ENCODE measurements at places on chromosomes 13 and 19. TPM values are rescaled to one million over a fixed set of nuclear protein-coding genes. Genes with fewer than 3 reads are reported as not detected.

DNA sequence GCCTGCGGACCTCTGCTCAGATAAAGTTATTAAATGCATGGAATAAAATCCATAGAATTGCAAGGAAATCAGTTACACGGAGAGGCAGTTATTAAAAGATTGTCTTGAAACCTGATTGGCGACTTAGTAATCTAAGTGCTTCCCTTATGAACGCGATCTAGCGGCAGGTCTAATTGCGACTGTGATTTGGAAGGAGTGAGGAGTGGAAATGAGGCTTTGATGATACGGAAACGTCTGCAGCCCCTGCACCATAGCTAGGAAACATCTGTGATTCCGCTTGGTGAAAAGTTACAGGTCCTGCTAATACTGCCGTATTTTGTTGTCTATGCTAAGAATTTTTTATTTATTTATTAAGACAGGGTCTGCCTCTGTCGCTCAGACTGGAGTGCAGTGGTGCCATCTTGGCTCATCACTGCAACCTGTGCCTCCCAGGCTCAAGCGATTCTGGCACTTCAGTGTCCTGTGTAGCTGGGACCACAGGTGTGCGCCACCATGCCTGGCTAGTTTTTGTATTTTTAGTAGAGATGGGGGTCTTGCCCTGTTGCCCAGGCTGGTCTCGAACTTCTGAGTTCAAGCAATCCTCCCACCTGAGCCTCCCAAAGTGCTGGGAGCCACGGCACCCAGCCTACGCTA lies 887 bp downstream of the NDUFS7 start:
- H3K4me1 ChIP-seq: peaks cover 11% of the 10 kb centered on the region
- H3K27ac ChIP-seq: peak overlapping the region; percentile 6
- peaks cover 21% of the 10 kb centered on the region for H3K27me3 ChIP-seq
- H3K36me3 ChIP-seq: peaks cover 15% of the 10 kb centered on the region
- no peak for DNase-seq
- H3K4me3 ChIP-seq: peak overlapping the region; percentile 87

DNA sequence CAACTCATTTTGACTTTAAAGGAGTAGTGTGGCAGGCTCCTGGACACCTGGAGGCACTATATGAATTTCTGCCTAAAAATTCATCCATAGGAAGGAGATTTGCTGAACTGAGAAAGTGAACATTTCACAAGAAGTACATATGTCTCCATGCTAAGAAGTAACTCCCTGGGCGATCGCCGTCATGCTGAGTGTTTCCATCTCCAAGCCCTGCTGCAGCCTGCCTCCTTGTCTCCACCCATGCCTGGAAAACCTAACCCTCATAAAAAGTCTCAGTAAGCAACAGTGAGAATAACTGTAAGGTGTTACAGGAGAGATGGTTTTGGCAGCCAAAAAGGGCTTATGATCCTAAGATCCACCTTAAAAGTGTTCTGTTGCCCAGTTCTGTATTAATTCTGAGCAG lies 251.3 kb downstream of the SHISA2 start:
- H3K27ac ChIP-seq: no peak overlapping the region
- no peaks in the 10 kb centered on the region for H3K27me3 ChIP-seq
- DNase-seq: no peak
- no peak overlapping the region for H3K4me3 ChIP-seq
- peaks cover 13% of the 10 kb centered on the region for H3K4me1 ChIP-seq
- no peaks in the 10 kb centered on the region for H3K36me3 ChIP-seq

DNA sequence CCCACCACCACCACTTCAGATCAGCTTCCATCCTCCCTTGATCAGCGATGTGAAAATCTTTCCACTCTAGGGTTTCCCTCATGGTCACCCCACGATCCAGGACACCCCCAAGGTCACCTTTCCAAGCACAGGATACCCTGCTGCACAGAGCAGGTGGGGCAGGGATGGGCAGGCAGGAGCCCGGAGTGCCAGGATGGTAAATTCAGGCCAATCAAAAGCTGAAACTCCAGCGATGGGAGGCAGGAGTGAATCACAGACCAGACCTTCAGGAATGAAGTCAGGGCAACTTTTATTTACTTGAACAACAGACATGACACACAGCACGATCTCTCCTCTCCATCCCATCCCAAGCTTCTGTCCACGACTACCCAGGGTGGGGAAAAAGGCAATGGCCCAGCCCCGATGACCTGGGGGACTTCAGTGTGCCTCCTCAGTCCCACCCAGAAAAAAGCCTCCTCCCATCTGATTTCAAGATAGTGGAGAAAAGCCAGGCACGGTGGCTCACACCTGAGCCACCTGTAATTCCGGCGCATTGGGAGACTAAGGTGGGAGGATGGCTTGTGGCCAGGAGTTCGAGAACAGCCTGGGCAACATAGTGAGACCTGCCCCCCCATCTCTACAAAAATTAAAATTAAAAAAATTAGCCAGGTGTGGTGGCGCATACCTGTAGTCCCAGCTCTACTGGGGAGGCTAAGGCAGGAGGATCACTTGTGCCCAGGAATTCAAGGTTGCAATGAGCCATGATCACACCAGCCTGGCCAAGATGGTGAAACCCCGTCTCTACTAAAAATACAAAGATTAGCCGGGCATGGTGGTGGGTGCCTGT lies 39.2 kb downstream of the ZSWIM4 start:
- DNase-seq: no peak
- H3K27me3 ChIP-seq: peaks cover 9% of the 10 kb centered on the region
- H3K27ac ChIP-seq: peak overlapping the region; percentile 74
- H3K36me3 ChIP-seq: peaks cover 17% of the 10 kb centered on the region
- H3K4me3 ChIP-seq: peak overlapping the region; percentile 86

GRCh38 chr13:46008631-46009030 lies 43.9 kb downstream of the ZC3H13 start:
- H3K36me3 ChIP-seq: peaks cover 3% of the 10 kb centered on the region
- no peaks in the 10 kb centered on the region for H3K4me1 ChIP-seq
- no peaks in the 10 kb centered on the region for H3K27me3 ChIP-seq
- no peak for DNase-seq
- H3K4me3 ChIP-seq: no peak overlapping the region

- no peak for DNase-seq
- H3K36me3 ChIP-seq: no peaks in the 10 kb centered on the region
- H3K27me3 ChIP-seq: peaks cover 6% of the 10 kb centered on the region
- no peak overlapping the region for H3K4me3 ChIP-seq
- H3K27ac ChIP-seq: no peak overlapping the region
Measured at GRCh38 chr19:18730885-18731513, 47.5 kb downstream of the CRTC1 start.

DNA sequence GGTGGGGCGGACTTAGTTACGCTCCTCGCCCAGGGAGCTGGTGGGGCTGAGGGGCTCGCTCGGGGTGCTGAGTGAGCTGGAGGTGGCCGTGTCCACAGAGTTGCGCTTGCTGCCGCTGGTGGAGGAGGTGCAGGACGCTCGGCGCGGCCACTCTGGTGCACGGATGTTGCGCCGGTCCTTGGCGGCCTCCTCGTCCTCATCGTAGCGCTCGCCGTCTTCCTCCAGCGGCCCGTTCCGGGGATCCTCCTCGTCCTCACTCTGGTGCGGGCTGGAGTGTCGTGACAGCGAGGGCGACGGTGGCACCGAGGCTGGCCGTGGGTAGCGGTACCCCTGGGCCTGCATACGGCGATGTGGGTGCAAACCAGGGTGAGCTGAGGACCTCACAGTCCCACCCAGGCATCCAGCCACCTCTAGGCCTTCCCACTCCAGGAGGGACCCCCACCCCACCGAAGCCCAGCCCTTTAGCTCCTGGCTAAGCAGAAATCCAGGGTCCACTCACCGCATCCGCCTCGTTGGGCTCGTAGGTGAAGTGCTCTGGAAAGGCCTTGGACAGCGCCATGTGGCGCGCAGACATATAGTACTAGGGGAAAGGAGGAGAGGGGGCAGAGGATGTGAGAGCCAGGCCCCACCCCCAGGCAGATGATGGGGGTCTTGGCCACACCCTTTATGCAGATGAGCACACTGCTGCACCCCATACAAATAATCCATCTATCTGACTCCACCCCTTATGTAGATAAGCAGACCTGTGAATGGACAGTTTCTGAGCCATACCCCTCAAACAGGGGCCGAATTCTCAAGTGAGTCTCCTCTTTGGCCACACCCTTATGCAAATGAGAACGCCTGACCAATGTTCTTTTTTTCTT lies 4.4 kb downstream of the FTL start:
- H3K4me3 ChIP-seq: peak overlapping the region; percentile 63
- no peak overlapping the region for H3K27ac ChIP-seq
- H3K36me3 ChIP-seq: peaks cover 23% of the 10 kb centered on the region

DNA sequence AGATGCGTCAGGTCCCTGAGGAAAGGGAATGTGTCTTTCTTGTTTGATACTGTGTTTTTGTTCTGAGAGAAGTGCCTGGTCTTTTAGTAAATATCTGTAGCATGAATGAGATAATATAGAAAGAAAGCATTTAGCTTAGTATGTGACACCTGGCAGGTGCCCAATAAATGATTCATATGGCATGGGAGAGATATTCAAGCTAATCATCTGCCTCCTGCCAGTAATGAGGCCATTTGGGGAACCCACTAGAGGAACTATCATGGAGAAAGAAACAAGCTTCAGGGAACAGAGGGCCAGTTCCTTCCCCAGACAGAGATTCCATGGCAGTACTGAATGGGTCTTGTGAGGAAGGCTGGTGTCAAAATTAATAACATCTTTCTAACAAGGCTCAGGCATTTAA lies 603.9 kb downstream of the DCT start:
- DNase-seq: no peak
- H3K36me3 ChIP-seq: no peaks in the 10 kb centered on the region
- H3K4me1 ChIP-seq: no peaks in the 10 kb centered on the region
- no peak overlapping the region for H3K27ac ChIP-seq
- no peak overlapping the region for H3K4me3 ChIP-seq
- H3K27me3 ChIP-seq: no peaks in the 10 kb centered on the region

DNA sequence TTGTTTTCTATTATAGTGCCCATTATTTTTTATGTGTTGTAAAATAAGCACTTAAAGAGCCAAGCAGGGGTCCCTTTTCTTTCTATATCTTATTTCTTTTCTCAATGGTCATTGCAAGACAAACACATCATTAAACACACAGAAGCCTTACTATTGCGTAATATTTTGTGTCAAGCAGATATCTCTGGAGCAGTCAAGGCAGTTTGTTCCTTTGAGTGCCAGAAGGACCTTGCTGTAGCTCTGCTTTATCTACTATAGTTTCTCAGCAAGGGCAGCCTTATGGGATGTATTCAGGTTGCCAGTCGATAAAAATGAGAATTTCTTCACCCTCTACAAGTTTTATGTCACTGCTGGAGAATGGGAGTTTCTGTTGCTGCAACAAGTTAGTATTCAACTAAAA lies 319.3 kb downstream of the TDRD3 start:
- no peak overlapping the region for H3K27ac ChIP-seq
- H3K36me3 ChIP-seq: no peaks in the 10 kb centered on the region
- H3K27me3 ChIP-seq: peaks cover 3% of the 10 kb centered on the region
- no peaks in the 10 kb centered on the region for H3K4me1 ChIP-seq
- no peak overlapping the region for H3K4me3 ChIP-seq
- no peak for DNase-seq

The HS6ST3 gene
- 1.9 TPM for total RNA-seq

The SYDE1 gene
- 43.5 TPM for total RNA-seq

The CYP4F12 gene
- not detected for total RNA-seq

All from endothelial cell (in vitro differentiated cells).